ENCODE measurements at places on chromosomes 11 and 22.

DNA sequence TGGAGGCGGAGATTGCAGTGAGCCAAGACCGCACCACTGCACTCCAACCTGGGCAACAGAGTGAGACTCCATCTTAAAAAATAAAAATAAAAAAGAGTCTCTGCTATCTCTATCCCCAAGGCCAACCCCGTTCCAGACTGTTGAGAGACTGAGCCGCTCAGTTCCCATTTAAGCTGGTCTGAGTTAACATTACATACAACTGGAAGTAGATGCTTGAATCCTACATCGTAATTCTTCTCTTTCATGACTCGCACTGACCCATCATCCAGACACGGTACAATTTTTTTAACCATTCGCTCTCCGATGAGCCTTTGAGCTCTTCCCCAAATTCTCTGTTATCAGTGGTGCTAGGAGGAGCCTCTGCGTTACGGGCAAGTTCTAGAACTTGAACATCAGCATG is 4.9 kb upstream of the CYTH4 start:
- no peak for DNase-seq

DNA sequence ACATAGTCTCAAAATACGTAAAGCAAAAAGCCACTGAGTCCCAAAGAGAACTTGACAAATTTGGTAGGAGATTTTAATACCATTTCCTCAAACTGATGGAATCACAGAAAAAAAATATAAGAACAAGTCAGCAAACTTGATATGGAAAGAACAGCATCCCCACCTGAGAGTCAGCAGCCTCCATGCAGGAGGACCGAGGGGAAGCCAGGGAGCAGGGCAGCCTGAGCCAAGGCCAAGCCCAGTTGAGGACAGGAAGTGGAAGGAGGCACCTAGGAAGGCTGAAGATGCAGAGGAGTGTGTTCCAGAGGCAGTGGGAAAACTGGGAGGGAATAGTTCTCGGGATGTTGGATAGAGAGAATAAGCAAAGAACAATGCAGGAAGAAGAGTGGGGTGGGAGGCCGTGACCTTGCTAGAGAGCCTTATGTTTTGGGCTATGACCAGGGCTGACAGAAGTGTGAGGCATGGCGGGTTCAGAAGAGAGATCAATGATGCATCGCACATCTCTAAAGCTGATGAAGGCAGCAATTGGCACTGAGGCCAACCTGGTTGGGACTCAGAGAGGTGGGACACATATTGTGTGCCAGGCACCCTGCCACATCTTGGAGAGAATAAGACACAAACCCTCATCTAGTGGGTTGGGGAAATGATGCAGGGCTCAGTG is 15.4 kb downstream of the APOA4 start:
- no peak for DNase-seq

GRCh38 chr22:22031183-22031945 is 48.8 kb upstream of the TOP3B start:
- no peak for DNase-seq

DNA sequence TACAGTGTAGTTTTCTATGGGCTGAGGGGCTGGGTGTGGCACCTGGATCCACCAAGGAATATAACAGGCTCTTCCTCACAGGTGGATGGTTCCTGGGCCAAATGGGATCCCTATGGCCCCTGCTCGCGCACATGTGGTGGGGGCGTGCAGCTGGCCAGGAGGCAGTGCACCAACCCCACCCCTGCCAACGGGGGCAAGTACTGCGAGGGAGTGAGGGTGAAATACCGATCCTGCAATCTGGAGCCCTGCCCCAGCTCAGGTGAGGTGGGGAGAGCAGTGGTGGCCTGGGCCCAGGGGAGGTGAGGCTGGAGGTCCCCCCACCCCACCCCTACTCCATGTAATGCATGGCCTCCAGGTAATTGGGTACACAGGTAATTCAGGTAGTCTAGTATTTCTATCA is 20.7 kb downstream of the ADAMTS15 start:
- no peak for DNase-seq

DNA sequence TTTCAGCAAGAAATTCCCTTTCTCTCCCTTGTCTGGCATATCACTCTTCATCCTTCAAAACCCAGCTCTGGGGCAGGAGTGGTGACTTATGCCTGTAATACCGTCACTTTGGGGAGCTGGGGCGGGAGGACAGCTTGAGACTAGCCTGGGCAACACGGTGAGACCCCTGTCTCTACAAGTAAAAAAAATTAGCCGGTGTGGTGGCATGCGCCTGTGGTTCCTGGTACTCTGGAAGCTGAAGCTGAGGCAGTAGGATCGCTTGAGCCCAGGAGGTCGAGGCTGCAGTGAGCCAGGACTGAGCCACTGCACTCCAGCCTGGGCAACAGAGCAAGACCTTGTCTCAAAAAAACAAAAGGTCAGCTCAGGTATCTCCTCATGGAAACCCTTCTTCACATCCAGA is 1.4 kb upstream of the RCE1 start:
- DNase-seq = no peak

DNA sequence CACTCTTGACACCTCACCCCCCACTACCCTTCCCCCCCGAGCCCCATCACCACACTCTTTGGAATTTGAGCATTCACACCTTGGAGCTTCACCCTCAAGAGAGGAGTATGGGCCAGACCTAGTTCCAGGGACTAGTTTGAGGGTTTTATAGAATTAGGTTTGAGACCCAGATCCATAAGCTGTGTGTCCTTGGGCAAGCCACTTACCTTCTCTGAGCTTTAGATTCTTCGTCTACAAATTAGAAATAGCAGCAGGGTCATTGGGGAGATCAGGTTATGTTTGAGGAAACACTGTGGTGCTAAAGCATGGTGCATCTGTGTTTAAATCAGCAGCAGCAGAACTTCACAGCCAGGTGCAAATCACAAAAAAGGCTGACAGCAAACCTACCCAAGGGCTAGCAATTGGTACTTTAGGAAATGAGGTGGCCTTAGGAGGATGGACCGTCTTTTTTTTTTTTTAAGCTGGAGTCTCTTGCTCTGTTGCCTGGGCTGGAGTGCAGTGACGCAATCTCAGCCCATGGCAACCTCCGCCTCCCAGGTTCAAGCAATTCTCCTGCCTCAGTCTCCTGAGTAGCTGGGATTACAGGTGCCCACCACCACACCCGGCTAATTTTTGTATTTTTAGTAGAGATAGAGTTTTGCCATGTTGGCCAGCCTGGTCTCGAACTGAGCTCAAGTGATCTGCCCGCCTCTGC is 114.8 kb downstream of the MICAL2 start:
- DNase-seq = no peak

DNA sequence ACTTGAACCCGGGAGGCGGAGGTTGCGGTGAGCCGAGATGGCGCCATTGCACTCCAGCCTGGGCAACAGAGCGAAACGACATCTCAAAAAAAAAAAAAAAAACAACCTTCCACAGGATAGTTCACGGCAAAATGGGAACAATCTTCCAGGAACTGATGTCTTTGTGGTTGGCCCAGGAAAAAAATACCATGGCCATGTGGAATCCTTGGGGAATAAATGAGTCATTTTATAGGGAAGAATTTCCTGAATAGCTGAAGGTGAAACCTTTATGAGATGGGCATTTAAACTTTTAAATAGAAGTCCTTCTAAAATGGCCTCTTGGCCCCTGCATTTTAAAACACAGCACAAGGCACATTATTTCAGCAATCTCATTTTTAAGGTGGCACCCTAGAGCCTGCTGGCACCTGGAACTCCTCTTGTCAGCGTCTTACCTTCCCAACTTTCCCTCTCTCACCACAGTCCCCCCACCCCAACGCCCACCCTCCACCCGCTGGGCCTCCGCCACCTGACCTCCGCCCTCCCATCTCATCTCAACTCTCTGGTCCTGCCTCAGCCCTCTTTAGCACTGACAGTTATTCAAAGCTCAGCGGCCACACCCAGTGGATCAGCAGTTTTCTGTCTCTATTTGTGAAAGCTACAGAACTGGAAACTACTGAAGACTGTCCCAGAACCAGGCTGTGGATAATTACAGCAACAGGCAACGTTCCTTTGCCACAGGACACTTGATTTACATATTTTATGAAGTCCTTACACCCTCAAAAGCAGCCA is 43.1 kb downstream of the SCGB1A1 start:
- DNase-seq = no peak

GRCh38 chr11:73652046-73652730 is 5.8 kb downstream of the PLEKHB1 start:
- DNase-seq = no peak

GRCh38 chr11:14645015-14645912 is 1.7 kb downstream of the PDE3B start:
- DNase-seq = no peak

GRCh38 chr11:76918941-76919386 is 58.2 kb downstream of the ACER3 start:
- no peak for DNase-seq

DNA sequence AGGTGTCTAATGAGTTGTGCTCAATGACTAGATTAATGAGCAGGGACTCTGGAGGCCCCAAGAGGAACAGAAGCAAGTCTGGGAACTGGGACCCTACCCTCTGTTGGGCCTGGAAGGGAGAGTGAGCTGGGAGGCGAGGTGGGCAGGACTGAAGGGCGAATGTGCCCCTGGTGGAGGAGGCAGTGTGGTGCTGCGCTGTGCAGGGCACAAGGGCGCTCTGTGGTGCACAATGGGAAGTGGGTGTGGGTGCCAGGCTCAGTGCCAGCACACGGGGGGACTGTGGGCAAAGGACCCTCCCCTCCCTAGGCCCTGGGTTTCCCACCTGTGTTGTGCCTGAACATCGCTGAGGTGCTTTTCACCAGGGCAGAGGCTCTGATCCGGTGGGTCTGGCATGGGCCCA is 57.5 kb upstream of the TTLL12 start:
- no peak for DNase-seq

GRCh38 chr11:44805596-44805995 is 78.8 kb downstream of the TSPAN18 start:
- DNase-seq = no peak

- DNase-seq = no peak
Observed at GRCh38 chr11:103636232-103636631, 400.2 kb upstream of the DDI1 start.

DNA sequence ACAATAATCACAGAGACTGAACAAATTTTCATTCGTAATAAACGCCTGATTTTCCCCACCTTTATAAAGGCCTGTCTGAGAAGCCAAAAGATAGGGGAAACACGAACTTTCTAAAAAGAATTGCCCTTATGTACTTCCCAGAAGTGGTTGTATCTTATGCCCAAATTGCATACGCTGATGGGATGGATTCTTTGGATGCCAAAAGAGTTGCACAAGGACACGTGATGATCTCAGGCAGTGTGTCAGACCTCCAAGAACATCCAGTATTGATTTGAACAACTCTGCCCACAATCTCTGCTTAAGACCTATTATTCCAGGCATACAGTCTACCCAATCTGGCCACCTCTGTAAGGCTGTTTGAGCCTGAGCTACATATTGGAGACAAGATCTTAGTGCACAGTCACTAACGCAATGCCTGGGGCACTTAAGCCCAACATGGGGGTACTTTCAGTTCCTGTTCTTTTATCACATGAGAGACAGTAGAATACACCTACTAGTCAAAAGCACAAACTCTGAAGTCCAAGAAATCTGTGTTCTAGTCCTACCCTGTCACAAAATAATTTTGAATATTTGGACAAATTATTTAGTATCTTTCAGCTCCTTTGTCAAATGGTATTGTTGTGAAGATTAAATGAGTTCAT is 38.9 kb downstream of the OR10A6 start:
- no peak for DNase-seq

- DNase-seq = no peak
Observed at GRCh38 chr11:92758241-92758780, 211.1 kb upstream of the MTNR1B start.

DNA sequence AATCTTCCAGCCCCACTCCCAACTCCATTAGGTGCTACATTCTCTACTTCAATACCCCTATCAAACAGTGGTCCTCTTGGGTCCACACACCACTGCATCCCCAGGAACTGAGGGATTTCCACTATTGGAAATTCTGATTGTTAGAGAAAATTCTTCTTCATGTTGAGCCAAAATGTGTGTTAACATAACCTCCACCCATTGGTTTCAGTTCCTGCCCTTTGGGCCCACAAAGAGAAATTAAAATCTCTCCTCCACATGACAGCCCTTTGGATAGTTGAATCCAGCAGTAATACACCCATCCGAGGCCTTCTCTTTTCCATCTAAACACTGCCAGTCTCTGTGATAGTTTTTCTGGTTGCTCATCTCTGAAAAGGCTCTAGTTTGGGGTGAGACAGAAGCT is 2.1 kb downstream of the VSIG2 start:
- no peak for DNase-seq

- DNase-seq = no peak
Observed at GRCh38 chr11:96218006-96218405, 125.0 kb downstream of the MAML2 start.

- DNase-seq = no peak
Observed at GRCh38 chr22:24592851-24593558, at the start of gene LRRC75B. TSS of gene LRRC75B (minus strand) at chr22:24593073. CDS start at chr22:24593039, 34 bp downstream.

DNA sequence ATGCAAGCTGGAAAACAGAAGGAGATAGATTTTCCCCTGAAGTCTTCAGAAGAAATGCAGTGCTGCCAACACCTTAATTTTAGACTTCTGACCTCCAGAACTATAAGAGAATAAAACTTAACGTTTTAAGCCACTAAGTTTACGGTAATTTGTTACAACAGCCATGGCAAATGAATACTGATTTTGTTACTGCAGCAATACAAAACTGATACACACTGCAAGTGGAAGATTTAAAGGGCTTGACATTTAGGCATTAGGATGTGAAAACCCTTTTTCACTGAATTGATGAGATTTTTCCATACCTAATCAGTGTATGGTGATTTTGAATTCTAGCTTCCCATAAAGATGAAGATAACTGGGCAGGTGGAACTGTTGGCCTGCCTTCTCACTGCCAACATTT is 22.1 kb upstream of the LMO2 start:
- DNase-seq = no peak

- no peak for DNase-seq
Observed at GRCh38 chr11:113596658-113597057, 109.5 kb downstream of the TMPRSS5 start.

DNA sequence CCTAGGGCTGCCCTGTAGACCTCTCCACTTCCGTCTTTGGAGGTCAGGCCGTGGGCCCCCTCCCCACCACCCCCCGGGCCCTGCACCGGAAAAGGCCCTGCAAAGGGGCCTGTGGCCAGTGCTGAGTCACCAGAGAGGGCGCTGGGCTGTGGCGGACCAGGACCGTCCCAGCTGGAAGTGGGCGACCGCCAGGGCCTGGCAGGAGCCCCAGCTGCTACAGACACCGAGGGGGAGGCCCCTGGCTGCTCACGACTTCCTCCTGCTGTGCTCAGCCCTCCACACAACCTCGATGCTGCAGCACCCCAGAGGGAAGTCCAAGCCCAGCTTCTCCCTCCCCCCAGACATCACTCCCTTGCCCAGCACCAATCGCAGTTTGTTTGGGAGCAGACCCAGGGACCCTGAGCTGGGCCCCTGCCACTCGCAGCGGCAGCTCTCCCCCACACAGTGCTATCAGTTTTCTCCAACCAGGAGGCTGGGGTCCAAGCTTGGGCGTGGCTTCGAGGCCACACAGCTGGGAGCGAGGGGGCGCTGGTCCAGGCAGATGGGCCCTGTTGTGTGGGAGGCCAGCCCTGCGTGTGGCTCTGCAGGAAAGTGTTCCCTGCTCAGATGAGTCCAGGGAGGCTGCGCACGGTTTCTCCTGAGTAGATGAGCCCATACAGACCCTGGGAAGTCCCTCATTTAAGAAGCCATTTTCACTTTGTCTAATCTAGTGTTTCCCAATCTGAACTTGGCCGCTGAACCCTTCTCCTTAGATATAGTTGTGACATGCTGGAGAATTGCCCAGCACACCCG is 5.6 kb upstream of the SH3BP1 start:
- no peak for DNase-seq

Measured in NCI-H187 treated with DMSO at 0.1 percent for 48 hours (cell line).